ENCODE measurements at places on chromosomes 1 and 21. TPM values are rescaled to one million over a fixed set of nuclear protein-coding genes. Genes with fewer than 3 reads are reported as not detected.

DNA sequence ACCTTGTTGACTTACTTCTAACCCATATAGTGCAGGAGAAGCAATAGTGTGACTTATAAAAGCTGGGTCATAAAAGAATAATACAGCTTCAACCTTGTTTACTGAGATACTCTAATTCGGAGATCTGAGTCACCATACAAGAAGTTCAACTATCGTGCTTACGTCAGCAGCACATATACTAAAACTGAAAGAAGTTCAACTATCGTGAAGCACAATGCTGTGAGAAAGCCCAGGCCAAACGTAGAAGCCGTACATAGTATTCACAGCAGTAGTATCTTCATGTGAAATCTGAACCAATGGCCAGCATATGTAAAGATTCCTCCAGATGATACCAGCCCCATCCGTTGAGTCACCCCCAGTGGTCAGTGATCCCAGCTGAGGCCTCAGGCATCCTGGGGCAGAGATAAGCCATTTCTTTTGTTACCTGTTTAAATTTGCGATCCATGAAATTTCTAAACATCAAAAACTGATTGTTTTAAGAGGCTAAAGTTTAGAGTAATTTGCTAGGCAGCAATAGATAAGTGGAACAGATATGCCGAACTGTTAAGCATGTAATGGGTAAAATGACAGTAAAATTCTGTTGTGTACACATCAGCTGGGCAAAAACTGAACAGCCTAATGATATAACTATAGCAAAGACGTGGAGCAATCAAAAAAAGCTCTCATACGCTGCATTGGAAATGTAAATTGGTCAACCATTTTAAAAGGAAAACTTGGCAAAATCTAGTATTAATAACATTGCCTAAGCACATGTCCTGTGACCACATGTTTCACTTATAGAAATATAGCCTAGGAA, 53.9 kb upstream of the SAMD13 start:
- no peak for DNase-seq

DNA sequence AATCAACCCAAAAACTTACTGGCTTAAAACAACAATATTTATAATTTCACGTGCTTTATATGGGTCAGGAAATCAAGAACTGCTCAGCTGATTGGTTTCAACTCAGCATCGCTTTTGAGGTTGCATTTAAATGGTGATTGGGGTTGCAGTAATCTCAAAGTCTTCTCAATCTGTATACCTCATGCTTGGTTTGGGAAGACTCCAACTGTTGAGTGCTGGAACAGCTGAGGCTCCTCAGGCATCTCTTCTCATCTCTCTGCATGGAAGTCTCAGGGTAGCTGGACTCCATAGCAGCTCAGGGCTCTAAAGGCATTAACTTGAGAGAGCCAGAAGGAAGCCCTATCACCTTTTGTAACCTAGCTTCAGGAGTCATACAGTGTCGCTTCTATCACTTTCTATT, 35.1 kb downstream of the AK5 start:
- DNase-seq = no peak

DNA sequence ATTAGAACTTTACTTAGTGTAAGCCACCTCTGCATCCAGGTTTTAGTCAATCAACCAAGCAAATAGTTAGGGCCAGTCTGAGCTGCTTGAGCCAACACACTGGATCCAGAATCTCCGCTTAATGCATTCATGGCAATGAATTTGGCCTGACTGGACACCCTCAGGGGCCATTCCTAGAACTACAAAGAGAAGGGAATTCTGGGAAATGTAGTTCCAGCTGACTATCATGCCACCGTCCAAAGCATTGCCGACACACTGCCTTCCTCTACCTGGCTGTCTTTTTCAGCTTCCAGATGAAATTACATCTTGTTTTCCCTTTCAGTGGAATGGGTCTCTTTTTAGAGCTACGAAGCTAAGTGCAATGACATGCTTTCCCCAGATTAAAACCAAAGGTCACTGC, 163.0 kb upstream of the IGSF21 start:
- DNase-seq = no peak

DNA sequence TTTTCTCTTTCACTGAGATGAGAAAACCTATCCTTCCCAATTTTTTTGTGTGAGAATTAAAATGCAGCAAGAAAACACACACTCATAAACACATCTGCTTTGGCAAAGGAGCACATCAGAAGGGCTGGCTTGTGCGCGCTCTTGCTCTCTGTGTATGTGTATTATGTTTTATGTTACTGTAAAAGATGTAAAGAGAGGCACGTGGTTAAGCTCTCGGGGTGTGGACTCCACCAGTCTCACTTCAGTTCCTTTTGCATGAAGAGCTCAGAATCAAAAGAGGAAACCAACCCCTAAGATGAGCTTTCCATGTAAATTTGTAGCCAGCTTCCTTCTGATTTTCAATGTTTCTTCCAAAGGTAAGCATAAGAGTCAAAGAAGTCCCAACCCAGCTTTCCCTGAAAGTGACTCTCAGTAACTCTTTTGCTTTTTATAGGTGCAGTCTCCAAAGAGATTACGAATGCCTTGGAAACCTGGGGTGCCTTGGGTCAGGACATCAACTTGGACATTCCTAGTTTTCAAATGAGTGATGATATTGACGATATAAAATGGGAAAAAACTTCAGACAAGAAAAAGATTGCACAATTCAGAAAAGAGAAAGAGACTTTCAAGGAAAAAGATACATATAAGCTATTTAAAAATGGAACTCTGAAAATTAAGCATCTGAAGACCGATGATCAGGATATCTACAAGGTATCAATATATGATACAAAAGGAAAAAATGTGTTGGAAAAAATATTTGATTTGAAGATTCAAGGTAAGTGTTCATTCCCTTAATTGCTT, at the start of gene CD2:
TSS of gene CD2 (plus strand) at position 233 of the 780 bp plus-strand sequence. CDS start at position 296, 63 bp downstream.
- peak; percentile 53 for DNase-seq

DNA sequence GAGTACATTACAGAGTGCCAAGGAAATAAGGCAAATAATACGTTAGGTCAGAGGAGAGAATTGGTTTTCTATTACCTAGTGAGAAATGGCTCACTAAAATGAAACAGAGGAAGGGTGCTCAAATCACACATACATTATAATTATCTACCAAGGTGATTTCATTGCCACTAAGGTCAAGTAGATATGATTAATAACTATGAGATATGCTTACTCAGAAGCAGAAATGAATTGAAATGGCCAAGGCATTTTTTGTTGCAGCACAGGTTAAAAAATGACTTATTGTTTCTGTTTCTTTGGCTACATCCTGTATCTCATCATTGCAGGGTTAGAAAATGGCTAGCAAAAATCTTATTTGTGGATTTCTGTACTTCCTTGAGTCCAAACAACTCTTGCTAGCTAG, 154.5 kb upstream of the GORAB start:
- DNase-seq = no peak

GRCh38 chr1:235011599-235012435, 116.8 kb downstream of the TOMM20 start:
- peak; percentile 92 for DNase-seq

Gene CLDN17
- not detected for total RNA-seq

Gene TMPRSS3
- total RNA-seq = 2.1 TPM

All from activated T-cell treated with anti-CD3 and anti-CD28 coated beads, Interleukin-2, amount 50 U/mL, for 4 hours (primary cell).